ENCODE measurements at places on chromosomes 13 and 19.

- no peak for DNase-seq
These were observed 146.7 kb upstream of the FNDC3A start for GRCh38 chr13:48828962-48829411.

GRCh38 chr19:7742991-7743390 is 4.3 kb downstream of the CD209 start:
- DNase-seq = no peak

GRCh38 chr19:5403968-5404640 is 51.1 kb upstream of the ZNRF4 start:
- peak; percentile 7 for DNase-seq

DNA sequence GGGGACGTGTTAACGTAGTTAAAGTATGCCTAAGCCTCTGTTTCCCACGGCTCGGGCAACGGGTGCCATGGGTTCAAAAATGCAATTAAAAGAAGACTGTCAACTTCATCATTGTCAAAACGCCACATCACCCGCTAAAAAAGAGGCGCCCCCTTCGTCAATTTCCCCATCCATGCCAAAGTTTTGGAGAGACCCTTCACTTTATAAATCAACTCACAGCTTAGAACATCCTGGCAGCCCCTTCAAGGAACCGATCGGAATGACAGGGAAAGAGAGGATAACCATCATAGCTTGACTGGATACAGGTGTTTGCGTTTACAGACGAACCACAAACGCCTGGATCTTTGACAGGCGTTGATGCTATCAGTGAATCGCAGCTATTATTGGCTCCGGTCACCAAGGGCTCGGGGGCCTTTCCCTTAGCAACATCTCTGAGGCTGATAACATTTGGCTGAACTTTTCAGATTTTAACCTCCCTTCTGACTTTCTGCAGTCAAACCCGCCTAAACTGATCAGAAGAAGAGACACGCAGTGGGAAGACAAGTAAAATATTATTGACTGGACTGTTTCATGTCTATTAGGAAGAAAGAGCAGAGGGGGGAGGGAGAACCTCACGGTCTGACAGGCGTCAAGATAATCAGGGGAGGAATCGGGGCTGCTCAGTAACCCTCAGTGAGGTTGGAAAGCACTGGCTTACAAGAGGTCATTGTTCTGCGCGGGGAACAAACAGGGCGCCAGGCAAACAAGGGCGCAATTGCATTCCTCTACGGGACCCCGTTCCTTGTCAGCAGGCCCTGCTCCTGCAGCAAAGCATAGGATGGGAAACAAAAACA is 322.5 kb upstream of the ZNF507 start:
- DNase-seq = no peak

DNA sequence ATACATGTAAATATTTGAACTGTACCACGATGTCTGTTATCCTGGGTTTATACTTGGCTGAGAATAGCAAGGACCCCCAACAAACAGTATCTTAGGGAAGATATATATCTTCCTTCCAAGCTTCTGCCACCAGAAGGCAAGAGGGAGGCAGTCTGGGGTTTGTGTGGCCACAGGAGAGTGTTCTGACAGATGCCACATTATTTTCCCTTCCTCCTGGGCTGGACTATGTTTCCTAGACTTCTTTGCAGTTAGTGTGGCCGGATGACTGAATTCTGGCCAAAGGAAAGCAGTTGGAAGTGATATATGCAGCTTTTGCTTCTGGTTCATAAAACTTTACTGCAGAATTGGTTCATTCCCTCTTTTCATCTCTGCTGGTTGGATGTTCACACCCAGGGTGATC is 39.9 kb upstream of the TMTC4 start:
- no peak for DNase-seq

GRCh38 chr19:3687774-3688706 is 12.2 kb downstream of the PIP5K1C start:
- DNase-seq = no peak

DNA sequence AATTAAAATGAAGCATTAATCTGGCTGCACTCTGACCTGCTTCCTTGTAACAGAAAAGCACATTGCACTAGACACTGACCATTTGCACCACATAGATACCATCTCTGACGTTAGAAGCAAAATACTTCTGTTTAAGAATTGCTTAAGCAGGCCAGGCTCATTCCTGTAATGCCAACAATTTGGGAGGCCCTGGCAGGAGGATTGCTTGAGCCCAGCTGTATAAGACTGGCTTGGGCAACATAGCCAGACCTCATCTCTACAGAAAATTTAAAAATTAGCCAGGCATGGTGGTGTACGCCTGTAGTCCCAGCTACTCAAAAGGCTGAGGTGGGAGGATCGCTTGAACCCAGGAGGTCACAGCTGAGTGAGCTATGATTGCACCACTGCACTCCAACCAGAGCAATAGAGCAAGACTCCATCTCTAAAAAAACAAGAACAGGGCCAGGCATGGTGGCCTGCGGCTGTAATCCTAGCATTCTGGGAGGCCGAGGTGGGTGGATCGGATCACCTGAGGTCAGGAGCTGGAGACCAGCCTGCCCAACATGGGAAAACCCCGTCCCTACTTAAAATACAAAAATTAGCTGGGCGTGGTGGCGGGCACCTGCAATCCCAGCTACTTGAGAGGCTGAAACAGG is 7.0 kb upstream of the TLE6 start:
- no peak for DNase-seq

DNA sequence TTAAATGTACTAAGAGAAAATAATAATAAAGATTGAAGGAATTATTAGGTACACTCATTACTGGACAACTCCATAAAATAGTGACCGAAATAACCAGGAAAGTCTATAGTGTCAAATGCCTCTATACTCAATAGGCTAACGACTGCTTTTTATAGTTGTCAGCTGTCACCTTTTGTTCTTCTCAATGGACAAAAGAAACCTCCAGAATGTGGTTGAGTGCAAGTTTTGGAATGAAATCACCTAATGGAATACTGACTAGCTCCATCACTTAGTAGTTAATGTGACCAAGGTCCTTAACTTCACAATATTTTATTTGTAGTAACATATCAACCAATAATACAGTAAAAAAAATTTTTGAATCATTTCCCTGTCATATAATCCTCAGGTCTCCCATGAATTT is 18.1 kb downstream of the TSC22D1 start:
- DNase-seq = no peak

- DNase-seq = no peak
These were observed 58.9 kb upstream of the GJB6 start for GRCh38 chr13:20291037-20291436.

GRCh38 chr13:27339299-27339698 is 68.7 kb downstream of the RASL11A start:
- peak; percentile 26 for DNase-seq

- no peak for DNase-seq
These were observed 164.8 kb upstream of the ZNF536 start for GRCh38 chr19:30207357-30207756.

DNA sequence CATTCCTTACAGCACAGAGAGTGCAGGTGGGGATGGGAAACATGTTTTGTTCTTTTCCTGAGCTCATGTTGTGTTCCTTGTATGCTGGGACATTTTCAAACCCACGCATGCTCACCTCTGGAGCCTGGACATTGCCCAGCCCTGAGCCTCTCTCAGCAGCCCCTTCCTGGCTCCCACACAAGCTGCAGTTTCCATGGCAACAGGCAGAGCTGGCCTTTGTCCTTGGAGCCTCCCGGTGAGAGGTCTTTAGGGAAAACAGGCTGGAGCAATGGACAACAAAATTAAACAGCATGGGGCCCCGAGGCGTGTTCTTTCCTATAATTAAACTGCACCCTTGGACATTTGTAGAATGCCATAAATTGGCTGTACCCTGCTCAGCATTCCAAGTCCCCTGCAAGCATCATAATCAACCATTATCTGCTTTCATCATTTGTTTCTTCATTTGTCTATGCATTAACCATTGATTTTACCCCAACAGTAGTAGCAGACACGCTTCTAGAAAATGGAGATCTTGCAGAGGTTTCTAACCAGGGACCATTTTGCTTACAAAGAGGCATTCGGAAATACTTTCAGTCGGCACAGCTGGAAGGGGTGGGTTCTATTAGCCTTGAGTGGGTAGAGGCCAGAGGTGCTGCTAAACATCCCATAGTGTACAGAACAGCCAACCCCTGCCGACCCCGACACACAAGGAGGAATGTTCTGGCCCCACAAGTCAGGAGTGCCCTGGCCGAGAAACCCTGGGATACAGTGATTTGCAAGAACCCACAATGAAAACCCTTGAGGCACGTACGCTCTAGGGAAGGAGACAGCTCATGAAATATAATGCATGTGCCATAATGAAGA is 133.4 kb upstream of the PEG3 start:
- DNase-seq = no peak

- DNase-seq = no peak
These were observed 28.8 kb upstream of the SHKBP1 start for GRCh38 chr19:40547836-40548235.

DNA sequence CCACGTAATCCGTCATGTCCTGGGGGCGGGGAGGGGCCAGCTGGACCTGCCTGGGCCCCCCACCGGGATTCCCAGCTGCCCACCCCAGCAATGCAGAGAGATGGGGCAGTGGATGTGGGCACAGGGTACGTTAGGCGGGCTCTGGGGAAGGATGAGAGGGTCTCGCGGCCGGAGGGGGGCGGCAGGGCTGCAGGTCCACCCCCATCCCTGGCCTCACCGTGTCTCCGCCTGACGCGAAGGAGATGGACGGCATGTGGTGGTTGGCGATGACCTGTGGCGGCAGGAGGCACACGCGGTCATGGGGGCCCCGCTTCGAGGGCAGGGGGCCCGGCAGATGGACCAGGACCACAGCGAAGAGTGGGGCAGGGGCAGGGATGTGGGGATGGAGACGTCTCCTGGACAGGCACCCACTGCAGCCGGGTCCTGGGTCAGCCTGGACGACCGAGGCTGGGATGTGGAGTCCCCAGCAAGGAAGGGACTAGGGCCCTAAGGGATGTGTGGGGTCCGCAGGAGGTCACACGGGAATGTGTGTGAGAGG is 24.4 kb downstream of the SHC2 start:
- DNase-seq = no peak

DNA sequence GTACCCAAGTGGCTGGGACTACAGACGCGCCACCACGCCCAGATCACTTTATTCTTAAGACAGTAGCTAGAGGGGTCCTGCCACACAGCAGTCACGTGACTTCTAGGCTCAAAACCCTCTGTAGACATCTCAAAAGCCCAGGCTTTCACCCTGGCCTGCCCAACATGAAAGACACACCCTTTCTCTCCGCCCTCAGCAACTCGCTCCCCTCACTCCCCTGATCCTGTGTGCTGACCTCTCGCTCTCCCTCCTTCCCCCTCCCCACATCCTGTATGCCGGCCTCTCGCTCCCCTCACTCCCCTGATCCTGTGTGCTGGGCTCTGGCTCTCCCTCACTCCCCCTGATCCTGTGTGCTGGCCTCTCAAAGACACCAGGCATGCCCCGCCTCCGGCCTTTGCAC is 77.4 kb downstream of the SLC15A1 start:
- DNase-seq = no peak

DNA sequence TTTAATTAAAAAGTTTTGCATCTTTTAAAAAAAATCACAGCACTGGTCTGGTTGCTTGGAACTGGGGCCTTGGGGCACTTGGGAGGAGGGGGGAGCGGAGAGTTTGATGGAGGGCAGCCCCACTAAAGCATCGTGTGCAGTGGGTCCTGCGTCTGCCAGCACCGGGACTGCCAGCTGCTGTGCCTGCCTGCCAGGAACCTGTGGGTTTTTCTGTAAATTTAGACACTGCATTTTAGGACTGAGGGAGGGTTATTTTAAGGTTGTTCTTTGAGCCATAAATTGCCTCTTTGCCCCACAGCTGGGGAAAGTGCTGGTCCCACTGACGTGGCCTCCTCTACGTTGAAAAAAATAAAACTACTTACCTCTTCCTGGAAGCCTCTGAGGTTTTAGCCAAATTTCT is 2.9 kb downstream of the KLF2 start:
- DNase-seq = no peak

GRCh38 chr13:113663934-113664333 is 3.1 kb upstream of the GRK1 start:
- no peak for DNase-seq

DNA sequence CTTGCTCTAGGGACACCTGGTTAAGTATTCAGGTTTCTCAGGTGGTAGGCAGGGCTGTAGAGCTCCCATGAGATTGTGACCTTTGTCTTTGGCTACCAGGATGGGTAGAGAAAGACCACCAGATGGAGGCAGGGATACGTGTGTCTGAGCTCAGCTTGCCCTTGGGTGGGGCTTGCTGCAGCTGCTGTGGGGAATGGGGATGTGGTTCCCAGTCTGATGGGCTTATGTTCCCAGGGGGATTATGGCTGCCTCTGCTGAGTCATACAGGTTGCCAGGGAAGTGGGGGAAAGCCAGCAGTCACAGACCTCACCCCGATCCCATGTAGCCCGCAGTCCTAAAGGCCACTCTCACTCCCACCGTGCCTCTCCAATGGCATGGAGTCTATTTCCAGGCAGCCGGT is 659.9 kb upstream of the KLF12 start:
- DNase-seq = no peak

DNA sequence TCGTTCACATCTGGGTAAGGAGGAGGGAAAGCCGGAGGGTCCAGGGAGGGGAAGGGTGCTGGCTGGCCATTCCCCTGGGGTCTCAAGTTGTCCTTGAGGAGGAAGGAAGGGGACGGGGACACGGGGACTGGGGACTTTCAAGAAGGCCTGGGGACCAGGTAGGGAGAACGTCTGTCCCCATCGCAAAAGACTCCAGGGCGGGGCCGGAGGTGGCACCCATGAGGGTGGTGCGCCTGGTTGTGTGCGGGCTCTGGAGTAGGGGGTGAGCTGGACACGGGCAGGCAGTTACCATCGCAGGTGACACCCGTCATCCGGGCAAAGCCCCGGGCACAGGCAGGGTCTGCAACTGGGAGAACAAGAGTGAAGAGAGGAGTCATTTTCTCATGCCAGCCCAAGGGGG is 23.4 kb downstream of the FBN3 start:
- DNase-seq = no peak

GRCh38 chr13:71730267-71730666 is 136.7 kb downstream of the DACH1 start:
- no peak for DNase-seq
